ENCODE measurements at places on chromosomes 1 and 21.

DNA sequence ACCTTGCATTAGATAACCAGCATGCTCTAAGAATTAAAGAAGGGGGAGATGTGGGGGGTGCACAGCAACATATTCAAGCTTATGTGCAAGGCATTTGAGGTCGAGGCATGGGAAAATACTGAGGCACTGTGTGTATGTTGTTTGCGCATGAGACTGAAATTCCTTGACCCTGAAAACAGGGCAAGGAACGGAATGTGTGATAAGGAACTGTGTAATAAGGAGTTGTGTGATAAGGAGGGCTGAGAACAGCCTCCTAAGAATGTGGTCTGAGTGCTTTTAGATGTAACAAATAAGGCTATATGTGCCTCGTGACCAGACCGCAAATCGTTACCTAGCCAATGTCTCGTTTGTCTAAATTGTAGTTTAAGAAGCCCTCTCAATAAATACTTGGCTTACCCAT is 26.5 kb upstream of the ITLN1 start:
- no peak for DNase-seq

GRCh38 chr1:89633800-89634625 is 1.1 kb downstream of the LRRC8C start:
- peak; percentile 47 for DNase-seq

DNA sequence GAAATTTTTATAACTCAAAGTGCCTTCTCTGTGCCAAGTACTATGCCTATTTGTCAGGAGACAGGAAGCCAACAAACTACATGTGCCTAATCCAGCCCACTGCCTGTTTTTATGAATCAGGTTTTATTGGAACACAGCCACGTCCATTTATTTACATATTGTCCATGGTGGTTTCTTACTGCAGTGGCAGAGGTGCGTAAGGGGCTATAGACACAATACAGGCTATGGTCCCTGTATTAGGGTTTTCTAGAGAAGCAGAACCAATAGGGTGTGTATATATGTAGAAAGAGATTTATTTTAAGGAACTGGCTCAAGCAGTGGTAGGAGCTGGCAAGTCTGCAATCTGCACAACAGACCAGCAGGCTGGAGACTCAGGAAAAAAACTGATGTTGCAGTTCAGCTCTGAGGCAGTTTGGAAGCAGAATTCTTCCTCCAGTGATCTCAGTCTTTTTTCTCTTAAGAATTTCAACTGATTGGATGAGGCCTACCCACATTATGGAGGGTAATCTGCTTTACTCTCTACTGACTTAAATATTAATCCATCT is 15.4 kb downstream of the PPIE start:
- DNase-seq = no peak

GRCh38 chr1:93579891-93580290 is 101.7 kb downstream of the BCAR3 start:
- DNase-seq = no peak

DNA sequence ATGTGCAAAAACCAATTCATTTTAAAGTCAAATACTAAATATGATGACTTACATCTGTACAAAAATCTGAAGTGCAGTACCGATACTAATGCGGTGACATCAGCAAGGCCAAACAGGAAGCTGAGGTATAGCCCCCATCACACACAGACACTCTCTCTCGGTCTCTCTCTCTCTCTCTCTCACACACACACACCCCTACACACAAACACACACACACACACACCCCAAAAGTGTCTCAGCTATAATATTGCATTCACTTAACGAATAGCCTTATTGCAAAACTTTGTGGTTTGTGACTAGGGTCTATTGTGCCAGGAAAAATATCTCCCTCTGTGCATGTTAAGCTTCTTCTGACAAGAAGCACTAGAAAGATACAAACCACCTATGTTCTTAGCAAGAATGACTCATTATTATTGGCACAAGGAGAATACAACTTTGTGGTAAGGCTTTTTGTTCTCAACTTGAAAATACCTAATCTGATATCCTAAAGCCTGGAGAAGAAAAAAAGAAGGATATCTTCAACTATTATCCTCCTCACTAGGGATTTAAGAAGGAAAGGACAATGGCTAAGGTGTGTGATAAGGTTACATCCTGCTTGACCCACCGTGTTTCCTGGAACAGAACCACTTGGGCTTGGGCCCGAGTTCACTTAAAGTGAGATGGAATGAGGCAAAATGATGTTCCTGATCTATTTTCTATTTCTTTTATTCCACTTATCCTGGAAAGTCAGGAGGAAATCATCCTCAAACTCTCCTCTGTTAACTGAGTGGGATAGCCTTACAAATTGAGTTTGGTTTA is 107.1 kb downstream of the NIBAN1 start:
- no peak for DNase-seq

DNA sequence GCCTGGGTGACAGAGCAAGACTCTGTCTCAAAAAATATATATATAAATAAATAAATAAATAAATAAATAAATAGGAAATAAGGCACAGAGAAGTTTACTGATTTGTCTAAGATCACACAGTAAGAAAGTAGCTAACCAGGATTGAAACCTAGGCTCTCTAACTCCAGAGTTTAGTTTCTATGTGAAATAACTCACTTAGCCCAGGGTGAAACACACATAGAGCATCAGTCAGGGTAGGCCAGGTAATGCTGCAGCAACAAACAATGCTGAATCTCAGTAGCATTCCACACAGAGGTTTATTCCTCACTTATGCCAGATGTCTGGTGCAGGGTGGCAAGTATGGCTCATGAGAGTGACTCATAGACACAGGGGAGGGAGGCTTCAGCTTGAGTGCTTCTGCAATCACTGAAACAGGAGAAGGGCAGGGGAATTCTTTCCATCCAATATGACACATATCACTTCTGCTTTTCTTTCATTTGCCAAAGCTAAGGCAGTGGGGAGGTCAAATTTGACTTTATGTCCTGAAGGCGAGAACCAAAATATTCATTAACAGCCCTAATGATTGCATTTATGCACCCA is 37.1 kb upstream of the KANK4 start:
- DNase-seq = peak; percentile 77

DNA sequence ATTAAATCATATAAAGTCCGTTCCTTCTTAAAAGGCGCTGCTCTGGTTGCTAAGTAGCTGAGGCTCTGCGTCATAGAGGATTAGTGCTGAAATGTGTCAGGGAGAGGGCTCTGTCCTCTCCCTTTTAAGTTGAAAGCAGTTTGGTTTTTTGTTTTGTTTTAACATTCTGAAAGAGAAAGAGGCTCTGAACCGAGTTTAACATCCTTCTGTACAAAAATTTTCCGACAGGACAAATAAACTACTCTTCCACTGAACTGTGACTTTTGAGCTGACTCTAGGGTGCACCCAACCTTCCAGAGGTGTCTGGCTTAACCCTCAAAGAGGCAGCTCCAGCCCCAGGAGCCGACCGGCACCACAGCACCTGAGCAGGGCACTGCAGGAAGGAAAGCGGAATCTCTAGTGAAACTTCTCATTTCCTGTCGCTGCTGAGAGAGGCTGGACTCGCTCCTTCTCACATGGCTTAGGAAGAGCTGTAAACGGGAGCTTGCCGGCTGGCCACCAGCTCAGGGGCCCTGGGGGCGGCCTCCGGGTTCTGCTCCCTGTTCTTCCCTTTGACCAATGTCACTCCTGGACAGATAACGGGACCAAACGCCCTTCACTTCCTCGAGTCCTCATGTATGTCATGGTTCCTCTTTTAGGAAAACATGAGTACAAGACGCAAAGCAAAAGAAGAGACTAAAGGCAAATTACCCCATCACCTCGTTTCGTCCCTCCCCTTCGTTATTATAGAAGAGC is 1.2 kb downstream of the VAV3 start:
- DNase-seq = peak; percentile 45

DNA sequence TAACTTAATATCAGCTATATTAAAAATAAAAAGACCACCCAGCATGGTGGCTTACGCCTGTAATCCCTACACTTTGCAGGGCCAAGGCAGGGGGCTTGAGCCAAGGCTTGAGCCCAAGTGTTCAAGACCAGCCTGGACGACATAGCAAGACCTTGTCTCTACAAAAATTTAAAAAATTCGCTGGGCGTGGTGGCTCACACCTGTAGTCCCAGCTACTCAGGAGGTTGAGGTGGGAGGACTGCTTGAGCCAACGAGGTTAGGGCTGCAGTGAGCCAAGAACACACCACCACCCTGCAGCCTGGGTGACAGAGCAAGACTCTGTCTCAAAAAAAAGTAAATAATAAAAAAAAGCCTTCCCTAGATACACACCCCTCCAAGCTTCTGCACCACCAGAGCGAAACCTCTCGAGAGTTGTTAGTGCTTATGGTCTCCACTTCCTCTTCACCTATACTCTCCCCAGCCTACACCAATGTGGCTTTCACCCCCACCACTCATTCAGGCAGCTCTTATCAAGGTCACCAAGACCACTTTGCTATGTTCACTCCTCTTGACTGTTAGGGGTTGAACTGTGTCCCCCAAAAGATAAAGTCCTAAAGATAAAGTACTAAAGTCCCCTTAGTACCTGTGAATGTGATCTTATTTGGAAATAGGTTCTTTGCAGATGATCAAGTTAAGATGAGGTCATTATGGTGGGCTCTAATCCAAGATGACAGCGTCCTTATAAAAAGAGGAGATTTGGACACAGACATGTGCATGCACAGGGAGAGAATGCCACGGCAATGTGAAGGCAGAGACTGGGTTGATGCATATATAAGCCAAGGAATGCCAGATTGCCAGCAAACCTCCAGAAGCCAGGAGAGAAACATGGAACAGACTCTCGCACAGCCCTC is 6.8 kb upstream of the PPP1R15B start:
- no peak for DNase-seq

DNA sequence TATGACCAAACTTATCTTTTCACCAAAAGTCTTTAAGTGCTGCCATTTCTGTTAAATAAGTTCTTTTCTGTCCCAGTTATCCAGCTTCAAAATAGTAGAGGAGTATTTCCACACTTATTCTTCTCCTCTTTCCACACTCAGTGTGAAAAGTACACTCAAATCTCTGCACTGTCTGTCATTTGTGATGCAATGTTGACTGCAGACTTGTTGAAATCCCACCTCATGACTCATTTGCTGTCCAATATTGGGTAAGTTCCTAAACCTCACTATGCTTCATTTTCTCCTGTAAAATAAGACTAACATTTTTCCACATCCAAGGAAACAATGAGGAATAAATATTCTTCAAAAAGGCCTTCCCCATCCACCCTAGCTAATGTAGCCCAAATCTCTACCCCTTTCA is 17.5 kb downstream of the LRRIQ3 start:
- no peak for DNase-seq

GRCh38 chr1:75589637-75590036 is 21.3 kb downstream of the SLC44A5 start:
- no peak for DNase-seq

- DNase-seq = no peak
Measured at GRCh38 chr1:5826601-5827000, 165.6 kb downstream of the NPHP4 start.

- DNase-seq = no peak
Measured at GRCh38 chr1:159924025-159924790, 1.1 kb downstream of the TAGLN2 start.

- DNase-seq = no peak
Measured at GRCh38 chr1:72023063-72023930, 259.0 kb downstream of the NEGR1 start.

DNA sequence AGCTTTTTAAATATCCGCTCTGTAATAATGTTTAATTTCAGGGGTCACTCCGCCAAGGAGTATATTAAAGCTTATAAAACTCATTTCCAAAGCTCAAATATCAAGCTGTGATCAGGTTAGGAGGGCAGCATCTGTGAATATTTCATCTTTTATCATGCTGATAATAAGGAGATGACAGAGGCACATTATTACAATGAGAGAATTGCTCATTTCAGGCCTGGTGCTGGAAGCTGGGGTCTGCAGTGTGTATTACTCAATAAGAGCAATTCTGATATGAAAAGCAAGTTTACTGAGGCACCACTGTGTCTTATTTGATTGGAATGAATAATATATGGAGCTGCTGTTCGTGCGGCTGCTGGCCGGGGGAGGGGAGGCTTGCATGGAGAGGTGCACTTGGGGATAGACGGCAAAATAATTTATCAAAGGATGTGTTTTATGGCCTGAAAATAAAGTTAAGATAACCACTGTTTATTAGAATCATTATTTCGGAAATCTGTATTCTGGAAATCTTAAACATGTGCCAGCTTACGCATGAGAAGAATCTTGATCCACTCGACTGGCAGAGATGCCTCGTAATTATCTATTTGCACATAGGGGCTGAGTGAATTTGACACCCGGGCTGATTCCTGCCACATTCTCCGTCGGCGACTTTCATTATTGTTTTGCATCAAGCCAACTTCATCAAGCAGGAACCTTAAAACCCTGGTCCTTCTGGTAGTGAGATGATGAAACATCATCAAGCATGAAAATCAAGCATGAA is 173.2 kb downstream of the RRAGC start:
- peak; percentile 25 for DNase-seq

- DNase-seq = peak; percentile 46
Measured at GRCh38 chr1:18901952-18902522, 318 bp downstream of the ALDH4A1 start.

DNA sequence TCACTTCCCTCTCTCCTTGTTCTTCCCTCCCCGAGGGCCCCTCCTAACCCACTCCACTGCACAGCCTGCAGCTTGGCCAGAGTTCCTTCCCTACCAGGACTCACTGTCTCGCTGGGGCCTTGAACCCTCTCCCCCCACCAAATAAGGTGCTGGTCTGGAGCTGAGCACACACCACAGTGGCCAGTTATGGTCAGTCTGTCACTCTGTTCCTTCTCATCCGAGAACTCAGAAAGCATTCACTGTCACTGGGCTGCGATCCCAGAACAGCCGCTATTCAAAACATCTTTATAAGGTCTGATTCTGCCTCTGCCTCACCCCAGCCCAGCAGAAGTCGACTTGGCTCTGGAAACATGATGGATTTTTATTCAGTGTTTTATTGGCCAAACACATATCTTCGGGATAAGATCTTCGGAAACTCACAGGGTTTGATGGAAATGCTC is 19.8 kb upstream of the LBR start:
- no peak for DNase-seq

DNA sequence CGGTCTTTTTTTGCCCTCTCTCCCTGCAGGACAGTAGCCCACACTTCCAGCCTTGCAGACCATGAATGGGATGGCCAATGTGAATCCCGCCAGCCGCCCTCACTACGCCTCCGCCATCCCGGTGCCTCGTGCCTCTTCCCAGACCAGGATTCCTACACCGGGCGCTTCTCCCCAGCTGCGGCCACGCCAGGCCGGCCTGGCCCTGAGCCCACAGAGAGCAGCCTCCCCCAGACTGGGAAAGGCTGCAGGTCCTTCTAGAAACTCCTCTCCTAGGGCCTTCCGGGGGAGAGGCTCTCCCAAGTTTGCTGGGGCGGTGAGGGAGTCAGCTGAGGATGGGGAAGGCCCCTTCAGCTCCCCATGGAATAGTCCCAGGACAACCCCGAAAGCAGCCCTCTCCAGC is 83.9 kb downstream of the NAV1 start:
- no peak for DNase-seq

DNA sequence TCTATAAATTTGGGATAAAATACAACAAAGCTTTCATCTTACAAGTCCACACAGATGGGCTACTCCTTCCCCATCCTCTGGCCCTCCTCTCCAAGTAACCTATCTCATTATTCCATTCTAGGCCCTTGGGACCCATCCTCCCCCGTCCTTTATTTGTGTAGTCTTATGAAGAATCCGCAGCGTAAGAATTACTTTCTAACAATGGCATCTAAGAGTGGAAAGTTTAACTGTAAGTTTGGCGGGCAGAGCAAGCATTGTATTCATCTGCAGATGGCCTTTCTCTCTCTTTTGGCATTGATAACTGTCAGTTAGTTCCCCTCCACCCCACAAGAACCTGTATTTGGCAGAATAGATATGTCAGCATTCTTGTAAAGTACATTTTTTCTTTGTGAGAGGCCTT is 91.9 kb upstream of the TSPAN2 start:
- no peak for DNase-seq

Data from NCI-H2171 treated with DMSO at 0.1 percent for 48 hours (cell line).